Spinal cord (tissue), 10 donors: ENCODE measurements at places on chromosomes 5 and 9. TPM values are rescaled to one million over a fixed set of nuclear protein-coding genes. Genes with fewer than 3 reads are reported as not detected.

FGF10 gene
- polyA plus RNA-seq, result 2.9 TPM

CCDC192 gene
- polyA plus RNA-seq, result 1.1 TPM

GDNF gene
- polyA plus RNA-seq, result 0.47 TPM

SLC36A3 gene
- polyA plus RNA-seq, result not detected

STXBP1 gene
- polyA plus RNA-seq, result 267 TPM

LCN1 gene
- not detected for polyA plus RNA-seq

ANKRD31 gene
- polyA plus RNA-seq, result 0.51 TPM

KLF9 gene
- 9.0 TPM for polyA plus RNA-seq

ZBTB34 gene
- 11.8 TPM for polyA plus RNA-seq

SPINK6 gene
- not detected for polyA plus RNA-seq

CCL21 gene
- not detected for polyA plus RNA-seq

HRCT1 gene
- polyA plus RNA-seq, result 0.81 TPM

AQP3 gene
- polyA plus RNA-seq, result 1.0 TPM

CCDC180 gene
- 26.4 TPM for polyA plus RNA-seq

AFAP1L1 gene
- 10.8 TPM for polyA plus RNA-seq

ZNF462 gene
- 30.6 TPM for polyA plus RNA-seq

RNF183 gene
- 0.12 TPM for polyA plus RNA-seq

ATOSB gene
- 32.2 TPM for polyA plus RNA-seq

BARHL1 gene
- 3.2 TPM for polyA plus RNA-seq

FBLL1 gene
- 57.8 TPM for polyA plus RNA-seq

RNF20 gene
- 43.2 TPM for polyA plus RNA-seq

GRM6 gene
- 3.7 TPM for polyA plus RNA-seq

SPRY4 gene
- polyA plus RNA-seq, result 28.4 TPM

DBH gene
- polyA plus RNA-seq, result 1.3 TPM

C9orf50 gene
- 0.59 TPM for polyA plus RNA-seq

STKLD1 gene
- 2.5 TPM for polyA plus RNA-seq

CARTPT gene
- 30.1 TPM for polyA plus RNA-seq

TAF1L gene
- polyA plus RNA-seq, result 0.09 TPM

CER1 gene
- 0.78 TPM for polyA plus RNA-seq

ALDH1A1 gene
- 7.2 TPM for polyA plus RNA-seq

PCDHGA3 gene
- polyA plus RNA-seq, result 12.3 TPM

DMGDH gene
- 3.7 TPM for polyA plus RNA-seq

SLC4A9 gene
- 1.9 TPM for polyA plus RNA-seq

PCDHGA5 gene
- polyA plus RNA-seq, result 14.0 TPM

PKN3 gene
- polyA plus RNA-seq, result 5.5 TPM

ZDHHC11 gene
- 17.8 TPM for polyA plus RNA-seq

PCDHGB3 gene
- polyA plus RNA-seq, result 7.1 TPM

TMEM215 gene
- polyA plus RNA-seq, result 1.5 TPM

ACTBL2 gene
- polyA plus RNA-seq, result not detected

GLRA1 gene
- polyA plus RNA-seq, result 11.0 TPM

STING1 gene
- polyA plus RNA-seq, result 26.6 TPM

CNTFR gene
- 110 TPM for polyA plus RNA-seq

ANKRD34B gene
- 2.7 TPM for polyA plus RNA-seq

GTF3C4 gene
- polyA plus RNA-seq, result 17.7 TPM
